ENCODE measurements at places on chromosomes 16 and 17.
A peak's percentile ranks its signal among the peaks of the same experiment; 100 is the strongest.

DNA sequence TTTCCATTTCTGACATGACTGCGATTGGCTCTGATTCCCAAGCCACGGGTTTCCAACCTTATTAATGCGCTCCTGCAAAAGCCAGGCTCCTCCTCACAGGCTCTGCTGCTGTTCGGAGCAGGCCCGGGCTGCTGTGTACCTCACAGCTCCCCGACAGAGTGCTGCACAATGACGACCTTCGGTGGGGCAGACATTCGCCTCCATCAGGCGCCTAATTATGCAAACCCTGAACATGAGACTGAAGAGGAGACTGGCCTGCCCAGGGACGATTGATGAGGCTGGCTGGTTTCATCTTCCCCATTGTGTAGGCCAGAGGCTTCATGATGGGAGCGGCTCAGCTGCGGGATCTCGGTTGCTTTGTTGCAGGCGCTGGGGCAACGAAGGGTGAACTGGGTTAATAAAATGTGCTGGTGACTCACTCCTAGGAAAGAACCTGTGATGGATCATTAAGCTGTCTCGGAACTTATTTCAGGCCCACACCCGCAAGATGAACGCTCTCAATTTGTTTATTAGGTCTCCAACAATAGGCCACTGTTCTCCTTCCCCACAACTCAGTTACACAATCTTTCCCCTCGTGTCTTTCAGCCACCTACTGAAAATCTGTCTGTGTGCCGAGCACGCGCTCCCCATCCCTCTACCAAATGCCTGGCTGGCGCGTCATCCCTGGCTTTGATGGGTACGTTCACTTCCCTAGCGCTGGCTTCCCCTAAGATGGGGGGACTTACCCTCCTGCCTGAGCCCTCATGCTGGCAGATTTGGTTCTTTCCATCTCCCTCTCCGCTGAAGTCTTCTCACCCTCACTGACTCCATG is 27.2 kb upstream of the TOB1 start:
- peak; percentile 31 for DNase-seq

GRCh38 chr16:22206842-22207714 is 1.0 kb downstream of the EEF2K start:
- DNase-seq: peak; percentile 67

- DNase-seq: no peak
Measured at GRCh38 chr16:14373896-14374295, 256.2 kb downstream of the PARN start.

GRCh38 chr16:12304861-12305596 is 328.5 kb downstream of the SNX29 start:
- no peak for DNase-seq

DNA sequence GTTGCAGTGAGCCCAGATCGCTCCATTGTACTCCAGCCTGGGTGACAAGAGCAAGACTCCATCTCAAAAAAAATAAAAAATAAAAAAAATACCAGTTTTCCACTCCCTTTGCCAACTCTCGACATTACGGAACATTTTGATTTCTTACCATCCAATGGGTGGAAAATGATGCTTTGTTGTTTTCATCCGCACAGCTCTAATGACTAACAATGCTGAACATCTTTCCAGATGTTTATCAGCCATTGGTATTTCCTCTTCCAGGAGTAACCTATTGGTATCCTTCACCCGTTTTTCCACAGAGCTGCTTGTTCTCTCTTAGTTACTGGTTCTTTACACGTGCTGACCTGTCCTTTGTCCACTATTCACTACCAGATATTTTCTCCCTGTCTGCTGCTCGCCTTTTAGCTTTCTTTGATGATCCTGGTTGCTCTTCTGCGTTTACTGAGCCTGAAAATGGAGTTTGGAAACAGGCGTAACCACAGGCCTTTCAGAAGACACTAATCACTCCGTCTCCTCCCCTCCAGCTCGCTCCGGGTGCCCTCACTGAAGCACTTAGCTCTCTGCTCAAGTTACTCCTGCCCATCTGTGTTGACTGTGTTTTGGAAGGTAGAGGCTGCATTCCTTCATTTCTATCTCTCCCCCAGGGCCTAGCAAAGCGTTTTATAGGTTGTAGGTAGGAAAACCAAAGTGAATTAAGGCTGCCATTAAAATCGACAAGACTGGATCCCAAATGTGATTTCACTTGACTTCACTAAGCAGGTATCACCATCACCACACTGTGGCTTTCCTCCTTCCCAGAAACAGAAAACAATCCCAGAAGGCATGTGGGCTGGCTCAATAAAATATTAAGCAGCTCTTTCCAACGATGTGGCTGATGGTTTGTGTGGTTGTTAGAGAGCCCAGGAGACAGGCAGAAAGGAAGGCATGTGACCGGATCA is 8.9 kb downstream of the SHPK start:
- peak; percentile 16 for DNase-seq

DNA sequence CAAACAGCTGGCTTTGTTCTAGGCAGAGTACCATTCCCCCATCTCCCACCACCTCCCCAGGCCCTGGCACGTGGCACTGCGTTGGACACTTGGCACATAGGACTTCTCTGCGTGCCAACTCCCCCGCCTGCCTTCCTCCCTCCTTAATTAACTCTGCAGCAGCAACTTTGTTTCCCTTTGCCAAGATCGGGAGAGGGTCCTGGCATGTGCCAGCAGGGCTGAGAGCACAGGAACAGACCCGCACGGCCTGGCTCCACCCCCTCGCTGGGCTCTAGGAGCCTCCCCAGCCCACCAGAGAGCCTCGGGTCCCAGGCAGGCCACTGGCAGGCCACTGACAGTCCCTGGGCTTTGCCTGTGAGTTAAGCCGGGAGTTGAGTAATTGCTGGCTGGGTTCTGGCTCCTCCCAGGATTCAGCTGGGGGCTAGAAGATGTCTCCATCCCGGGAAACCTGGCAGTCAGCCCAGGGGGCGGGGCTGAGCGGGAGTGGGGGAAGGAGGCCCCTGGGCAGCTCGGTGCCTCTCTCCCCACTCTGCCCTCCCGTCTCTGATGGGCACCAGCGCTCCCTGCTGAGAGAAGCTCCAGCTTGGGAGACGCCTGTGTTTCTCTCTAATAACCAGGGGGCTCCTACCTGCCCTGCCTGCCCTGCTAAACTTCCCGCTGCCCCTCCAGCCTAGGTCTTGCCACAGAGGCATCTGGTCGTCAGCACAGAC is 224.0 kb upstream of the TNRC6C start:
- peak; percentile 51 for DNase-seq

DNA sequence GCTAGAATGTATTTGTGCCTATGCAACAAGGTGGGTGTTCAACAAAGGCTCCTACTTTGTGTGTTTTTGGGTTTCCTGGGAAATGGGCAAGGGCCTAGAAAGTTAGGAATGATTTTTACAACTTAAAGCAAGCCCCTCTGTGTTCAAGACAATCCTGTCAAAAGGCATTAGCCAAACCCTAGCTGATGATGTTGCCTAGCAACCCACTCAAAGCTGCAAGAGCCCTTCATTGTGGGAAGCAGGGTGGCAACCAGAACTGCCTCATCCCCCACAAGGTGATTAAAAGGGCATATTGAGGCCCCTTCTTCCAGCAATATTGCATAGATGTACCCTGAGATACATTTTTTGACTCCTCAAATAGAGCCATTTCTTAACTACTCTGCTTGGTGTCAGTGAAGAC is 16.0 kb upstream of the RASL10B start:
- no peak for DNase-seq

DNA sequence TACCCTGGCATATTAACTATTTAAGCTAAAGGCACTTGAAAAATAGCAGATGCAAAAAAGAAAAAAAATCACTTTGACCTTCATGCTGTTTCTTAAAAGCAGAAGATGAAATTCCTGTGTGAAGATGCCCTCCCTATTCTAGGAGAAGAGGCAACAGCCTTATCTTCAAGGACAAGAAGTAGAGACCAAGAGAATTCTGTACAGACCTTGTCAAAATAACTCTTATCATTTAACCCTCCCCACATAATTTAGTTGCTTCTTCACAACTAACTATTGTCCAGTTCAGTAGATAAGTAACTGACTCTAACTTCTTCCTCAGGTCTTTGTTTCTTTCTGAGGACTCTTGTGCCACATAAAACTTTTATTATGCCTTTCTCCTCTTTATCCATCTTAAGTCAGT is 72.0 kb upstream of the MARCHF10 start:
- no peak for DNase-seq

All from AG10803 (cell line).